NCI-H2029 treated with DMSO at 0.1 percent for 48 hours (cell line): ENCODE measurements at places on chromosomes 16 and 17.

- DNase-seq: no peak
Measured at GRCh38 chr17:19454074-19454473, 43.0 kb downstream of the RNF112 start.

DNA sequence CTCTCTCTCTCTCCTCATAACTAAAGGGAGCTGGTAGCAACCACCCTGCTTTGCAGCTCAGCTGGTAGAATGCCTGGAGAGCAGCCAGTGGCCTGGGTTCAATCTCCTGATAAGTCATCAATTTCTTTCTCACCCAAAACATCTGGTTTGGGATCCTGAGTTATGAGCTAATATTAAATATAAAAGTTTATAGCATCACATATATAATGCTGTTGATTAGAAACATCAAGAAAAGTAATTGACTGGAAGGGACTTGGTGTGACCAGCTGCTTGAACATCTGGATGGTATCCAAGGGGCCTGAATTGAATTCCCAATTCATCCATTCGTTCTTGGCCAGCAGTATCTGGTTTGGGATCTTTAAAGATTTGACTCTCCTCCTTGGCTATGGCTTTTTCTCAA is 12.2 kb upstream of the ELAC2 start:
- no peak for DNase-seq

- DNase-seq: no peak
Measured at GRCh38 chr16:57081744-57082143, 10.6 kb upstream of the CPNE2 start.

DNA sequence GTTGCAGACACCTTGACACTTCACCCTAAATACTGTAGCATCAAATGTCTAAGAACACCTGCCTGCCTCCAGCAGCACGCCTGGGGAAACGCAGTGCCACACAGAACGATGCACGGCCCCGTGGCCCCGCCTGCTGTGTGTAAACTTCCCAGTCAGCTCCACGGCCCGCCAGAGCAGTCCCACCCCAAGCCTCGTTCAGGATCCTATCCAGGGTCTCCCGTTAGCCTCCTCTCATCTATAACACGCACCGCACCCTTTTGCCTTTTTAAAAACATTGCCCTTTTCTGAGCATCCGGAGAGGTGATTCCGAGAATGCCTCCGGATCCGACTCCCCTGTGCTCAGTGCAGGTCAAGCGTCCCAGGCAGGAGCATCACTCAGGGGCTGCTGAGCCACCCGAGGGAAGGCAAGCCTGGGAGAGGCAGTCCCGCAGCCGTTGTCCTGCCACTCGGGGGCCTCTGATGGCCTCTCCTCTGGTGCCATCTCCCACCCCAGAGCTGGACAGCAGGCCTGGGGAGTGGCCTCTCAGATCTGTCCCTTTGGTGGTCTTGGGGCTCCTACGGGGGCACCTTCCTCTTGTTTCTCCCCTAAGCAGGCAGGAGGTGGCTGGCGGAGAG is 37.9 kb upstream of the SLC38A10 start:
- DNase-seq: no peak

GRCh38 chr17:69709441-69709840 is 294.9 kb downstream of the MAP2K6 start:
- DNase-seq: no peak

GRCh38 chr17:60049936-60050335 is 28.8 kb downstream of the HEATR6 start:
- DNase-seq: no peak
